ENCODE measurements at places on chromosomes 7 and 10.
A peak's percentile ranks its signal among the peaks of the same experiment; 100 is the strongest.

DNA sequence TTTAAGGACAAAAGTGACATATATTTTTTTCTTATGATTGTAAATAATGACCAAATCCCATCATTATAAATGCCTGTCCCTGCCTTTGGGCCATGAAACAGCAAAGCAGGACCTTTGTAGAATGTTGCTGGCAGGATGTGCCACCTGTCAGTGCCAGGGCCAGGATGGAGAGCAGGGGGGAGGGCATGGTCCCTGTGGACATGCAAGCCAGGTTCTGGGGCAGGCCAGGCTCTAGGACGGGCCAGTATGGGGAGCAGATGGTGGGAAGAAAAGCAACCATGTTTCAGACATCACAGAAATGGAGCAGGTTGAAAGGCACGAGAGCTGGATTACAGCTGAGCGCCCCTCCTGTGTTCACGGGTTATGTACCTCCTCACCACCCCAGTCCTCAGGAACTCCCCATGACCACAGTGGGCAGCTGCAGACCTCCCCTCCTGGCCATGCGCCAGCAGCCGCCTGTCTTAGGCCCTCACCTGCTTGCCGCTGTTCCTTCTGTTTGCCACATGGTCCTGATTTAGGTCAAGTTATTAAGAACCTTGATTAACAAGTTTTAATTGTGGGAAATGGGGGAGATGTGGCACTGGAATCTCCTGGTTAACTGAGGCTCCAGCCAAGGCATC lies 210.4 kb downstream of the PAXIP1 start:
- no peak for DNase-seq

GRCh38 chr10:103533827-103534226 lies 40.3 kb downstream of the NEURL1 start:
- no peak for DNase-seq

- DNase-seq: no peak
These were observed 9.1 kb upstream of the SCART1 start for GRCh38 chr10:133444342-133445267.

DNA sequence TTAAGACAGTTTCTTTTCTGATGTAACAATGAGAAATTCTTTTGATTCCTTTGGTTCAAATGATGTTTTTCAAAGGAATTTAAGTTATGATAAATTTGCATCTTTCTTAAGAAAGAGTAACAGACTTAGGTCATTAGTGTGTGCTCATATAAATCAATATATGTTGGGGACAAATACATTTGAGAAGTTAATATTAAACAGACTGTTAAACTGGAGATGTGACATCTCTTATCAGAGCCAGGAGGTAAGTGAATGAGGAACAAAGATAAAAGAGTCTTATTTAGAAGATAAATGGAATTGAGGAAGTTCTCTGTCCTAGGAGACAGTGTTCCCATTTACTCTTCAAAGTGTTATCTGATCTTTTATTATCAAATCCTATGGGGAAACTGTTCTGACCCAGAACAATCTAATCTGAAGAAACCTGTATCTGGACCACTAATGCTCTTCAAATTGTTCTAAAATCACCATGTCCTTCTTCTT lies 104.8 kb upstream of the LAMB4 start:
- DNase-seq: no peak

DNA sequence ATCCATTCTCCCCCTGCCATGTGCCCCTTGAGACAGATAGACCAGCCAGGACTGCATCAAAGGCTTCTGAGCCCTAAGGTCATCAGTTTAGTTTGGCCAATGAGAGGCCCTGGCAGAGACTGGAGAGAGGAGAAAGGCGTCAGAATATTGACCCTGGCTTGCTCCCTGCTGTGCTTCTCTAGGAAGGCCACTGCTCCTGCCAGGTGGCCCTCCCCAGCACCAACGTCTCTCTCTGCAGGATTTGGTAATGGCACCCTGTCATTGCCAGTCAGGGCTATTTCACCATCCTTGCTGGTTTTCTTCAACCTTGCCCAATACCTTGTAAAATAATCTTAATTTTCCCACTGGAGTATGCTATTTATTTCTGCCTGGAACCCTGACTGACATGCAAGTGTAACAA lies 38.8 kb upstream of the ZRANB1 start:
- DNase-seq: no peak

DNA sequence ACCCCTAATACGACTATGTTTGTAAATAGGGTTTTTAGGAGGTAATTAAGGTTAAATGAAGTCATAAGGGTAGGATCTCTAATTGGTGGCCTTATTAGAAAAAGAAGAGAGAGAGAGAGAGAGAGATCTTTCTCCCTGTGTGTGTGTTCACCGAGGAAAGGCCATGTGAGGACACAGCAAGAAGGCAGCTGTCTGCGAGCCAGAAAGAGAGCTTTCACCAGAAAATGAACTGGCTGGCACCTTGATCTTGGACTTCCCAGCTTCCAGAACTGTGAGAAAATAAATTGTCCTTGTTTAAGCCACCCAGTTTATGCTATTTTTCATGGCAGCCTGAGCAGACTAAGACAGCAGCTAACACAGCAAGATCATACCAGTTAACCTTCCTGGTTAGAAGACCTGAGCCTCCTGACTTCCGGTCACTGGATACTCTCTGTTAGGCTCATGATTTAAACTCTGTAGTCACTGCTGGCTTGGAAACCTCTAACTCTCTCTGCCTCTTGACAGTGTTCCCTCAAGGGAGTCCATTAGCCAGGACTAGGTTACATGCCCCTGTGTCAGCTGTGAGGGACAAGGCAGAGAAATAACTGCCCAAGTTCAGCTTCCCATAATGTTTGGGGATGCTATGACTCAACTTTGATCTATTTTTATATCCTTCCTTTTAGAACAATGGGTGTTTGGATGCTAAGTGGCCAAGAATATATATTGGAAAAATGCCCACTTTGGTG lies 102.3 kb downstream of the DYNC1I1 start:
- DNase-seq: no peak

DNA sequence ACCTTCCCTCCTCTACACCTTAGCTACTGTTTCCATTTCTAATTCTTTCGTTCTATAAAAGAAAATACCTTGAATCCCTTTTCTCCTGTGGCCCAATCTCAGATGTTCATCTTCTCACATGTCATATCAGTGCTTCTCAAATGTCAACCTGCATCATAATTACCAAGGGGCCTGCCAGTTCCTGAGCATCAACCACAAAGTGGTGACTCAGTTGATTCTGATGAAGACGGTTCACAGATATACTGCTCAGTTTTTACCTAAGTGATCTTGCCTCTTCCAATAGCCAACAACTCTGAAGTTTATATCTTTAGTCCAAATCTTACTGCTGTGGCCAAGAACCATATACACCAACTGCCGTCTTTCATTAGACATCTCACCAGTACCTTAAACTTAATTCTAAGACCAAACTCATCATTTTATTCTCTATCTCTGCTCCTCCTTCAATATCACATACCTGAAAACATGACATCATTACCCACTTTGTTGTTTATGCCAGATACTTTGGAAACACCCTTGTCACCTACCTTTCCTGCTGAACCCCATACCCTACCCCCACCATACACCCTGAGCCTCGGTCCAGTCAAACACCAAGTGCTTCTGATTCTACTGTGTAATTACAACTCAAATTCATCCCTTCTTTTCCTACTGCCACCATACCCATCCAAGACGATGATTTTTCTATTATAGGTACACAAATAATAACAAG lies 115.5 kb downstream of the LMBR1 start:
- no peak for DNase-seq

- no peak for DNase-seq
These were observed 448 bp upstream of the GOLGA7B start for GRCh38 chr10:97849103-97849686.

DNA sequence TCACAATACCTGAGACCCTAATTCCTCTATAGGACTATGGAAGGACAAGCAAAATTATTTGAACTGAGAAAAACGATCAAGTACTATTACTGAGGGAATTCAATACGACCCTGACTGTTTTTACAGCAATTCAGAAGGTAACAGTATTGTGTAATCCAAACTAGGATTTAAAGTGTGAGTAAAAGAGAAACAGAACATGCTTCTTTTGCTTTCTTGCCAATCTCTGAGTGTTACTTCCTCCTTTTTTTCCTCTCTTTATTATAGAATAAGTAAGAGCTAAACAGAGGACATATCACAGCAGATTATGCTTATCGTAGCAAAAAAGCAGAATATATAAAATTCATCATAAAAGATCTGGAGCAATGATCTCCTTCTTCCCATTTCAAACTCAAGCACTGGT lies 292.1 kb downstream of the THSD7A start:
- peak; percentile 23 for DNase-seq

DNA sequence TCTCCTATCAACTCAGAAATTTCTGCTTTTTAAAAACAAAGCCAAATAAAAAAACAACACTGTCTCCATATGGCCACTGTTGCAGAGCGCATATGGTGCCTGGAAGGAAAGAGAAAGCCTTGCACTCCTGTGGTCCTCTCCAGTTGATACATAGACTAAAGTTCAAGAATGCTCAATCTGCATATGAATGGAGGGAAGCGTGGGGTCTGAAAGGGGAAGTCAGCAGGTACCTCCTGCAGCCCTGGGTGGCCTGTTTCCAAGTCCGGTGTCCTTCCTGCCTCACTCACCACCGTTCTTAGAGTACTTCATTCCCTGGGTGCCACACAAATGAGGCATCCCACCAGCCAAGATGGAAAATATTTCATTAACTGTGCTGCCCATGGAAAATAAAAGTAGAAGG lies 138.3 kb upstream of the PALS2 start:
- no peak for DNase-seq

- DNase-seq: no peak
These were observed 20.4 kb downstream of the CCNY start for GRCh38 chr10:35356725-35357092.

- DNase-seq: no peak
These were observed 76.8 kb downstream of the DIP2C start for GRCh38 chr10:612696-613095.

- DNase-seq: no peak
These were observed 116.3 kb downstream of the EXOC4 start for GRCh38 chr7:133369130-133369529.

DNA sequence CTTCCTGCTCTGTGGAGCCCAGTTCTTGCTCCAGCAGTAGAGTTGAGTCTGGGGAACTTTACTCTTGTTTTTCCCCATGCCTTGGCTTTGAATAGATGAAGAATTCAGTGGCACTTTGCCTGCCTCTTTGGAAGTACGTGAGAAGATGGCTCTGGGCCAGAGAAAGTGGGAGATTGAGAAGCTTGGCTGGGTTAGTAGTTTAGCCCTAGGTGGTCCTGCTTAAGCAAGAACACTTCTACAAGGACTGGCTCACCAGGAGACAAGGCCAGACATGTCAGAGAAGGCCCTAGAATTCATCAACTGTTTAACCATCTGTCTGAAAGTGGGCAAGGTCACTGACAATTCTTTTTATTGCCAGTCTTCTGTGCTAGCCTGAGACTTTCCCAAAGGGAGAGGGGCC lies 410.3 kb downstream of the TYW1 start:
- no peak for DNase-seq

GRCh38 chr10:77687621-77688020 lies 50.0 kb upstream of the KCNMA1 start:
- no peak for DNase-seq

GRCh38 chr7:157615101-157615817 lies 278.5 kb downstream of the DNAJB6 start:
- no peak for DNase-seq

DNA sequence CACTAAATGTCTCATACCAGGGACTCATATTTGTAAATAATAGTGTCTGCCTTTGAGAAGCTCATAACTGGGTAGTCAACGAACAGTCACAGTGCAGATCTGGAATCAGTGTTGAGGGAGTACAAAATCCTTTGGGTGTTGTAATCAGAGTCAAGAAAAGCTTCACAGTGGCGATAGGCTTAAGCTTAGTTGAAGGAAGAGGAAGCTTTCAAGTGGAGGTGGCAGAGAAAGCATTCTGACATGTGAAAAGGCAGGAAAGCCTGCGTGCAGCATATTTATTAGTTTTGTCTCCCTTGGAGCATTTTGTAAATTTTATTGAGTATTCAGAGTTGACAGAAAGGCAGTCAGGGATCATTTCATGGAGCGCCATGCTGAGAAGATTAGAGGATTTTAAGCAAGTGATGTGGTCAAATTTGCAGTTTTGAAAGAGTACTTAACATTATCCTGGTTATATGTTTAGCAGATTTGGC lies 104.9 kb downstream of the ADK start:
- DNase-seq: no peak

DNA sequence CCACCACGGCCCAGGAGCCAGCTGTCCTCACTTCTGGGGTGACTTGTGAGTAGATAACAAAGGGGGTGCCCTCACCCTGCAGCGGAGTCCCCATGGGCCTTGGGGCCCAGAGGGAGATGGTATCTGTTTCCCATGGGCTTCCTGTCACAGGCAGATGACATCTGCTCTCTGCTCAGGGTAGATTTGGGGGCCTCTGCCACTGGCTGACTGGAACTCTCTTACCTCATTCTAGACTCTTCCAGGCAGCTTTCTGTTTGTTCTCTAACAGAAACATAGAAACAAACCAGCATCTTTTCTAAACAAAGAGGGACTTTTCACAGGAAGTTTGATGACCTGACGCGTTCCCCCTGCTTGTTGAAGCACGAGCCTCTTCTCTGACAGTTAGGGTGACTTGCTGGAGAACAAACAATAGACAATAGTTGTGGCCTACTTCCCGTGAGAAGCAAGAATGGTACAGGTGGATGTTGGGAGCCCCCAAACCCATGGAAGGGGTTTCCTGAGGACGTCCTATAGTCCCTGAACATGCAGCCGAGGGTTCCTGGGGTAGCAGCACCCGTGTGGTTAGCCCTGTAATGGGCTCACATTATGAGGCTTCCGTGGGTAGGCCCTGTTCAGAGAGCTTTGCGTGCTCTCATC lies 61.6 kb downstream of the GRK5 start:
- no peak for DNase-seq

- DNase-seq: no peak
These were observed 15.9 kb downstream of the ACTA2 start for GRCh38 chr10:88936656-88937055.

DNA sequence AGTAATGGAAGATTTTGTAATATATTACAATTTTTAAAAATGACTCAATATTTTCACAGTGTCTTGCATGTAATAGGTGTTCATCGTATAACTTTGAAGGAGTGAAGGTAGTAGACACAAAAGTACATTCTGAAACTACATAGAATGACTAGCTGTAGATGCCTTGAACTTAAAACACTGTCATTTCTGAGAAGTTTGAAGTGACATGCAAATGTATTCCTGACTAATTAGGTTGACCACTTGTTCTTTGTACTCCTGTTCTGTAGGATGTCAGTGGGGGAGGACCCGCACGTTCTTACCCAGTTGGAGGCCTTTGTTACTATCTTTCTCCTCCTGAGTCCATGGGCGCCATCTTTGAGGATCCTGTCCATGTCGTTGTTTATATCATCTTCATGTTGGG lies 31.2 kb downstream of the SEC61A2 start:
- DNase-seq: no peak

GRCh38 chr10:51574248-51575048 lies 124.9 kb downstream of the CSTF2T start:
- no peak for DNase-seq

DNA sequence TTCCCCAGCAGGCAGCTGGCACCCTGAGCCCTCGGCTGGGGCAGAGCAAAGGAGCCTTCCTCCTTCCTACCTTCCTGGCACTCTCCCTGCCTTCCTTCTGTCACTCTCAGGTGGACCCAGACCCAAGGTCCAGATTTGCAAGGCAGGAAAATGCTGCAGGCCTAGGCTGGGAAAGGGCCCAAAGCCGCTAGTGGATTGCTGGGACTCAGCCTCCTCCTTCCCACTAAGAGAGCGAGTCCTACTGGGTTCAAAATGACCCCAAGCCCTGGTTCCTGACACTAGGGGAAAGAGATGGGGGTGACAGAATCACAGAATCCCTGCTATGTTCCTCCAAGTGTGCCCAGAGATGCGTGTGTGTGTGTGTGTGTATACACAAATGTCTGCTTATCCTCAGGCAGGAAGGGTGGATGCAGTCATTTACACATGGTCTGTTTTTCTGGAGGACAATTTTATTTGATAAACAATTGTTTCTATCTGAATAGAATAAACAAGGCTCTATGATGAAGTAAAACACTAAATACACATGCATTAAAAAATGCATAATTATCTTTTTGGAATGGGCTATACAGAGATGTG lies 1.3 kb upstream of the PLAU start:
- DNase-seq: no peak

Measured in skeletal muscle cell (primary cell).